Stimulated activated CD8-positive, alpha-beta memory T cell treated with anti-CD3 and anti-CD28 coated beads, Interleukin-4, amount 100 ng/mL, for 24 hours (primary cell): ENCODE measurements at places on chromosomes 13 and 19.
A peak's percentile ranks its signal among the peaks of the same experiment; 100 is the strongest.

GRCh38 chr19:30288911-30289310 lies 83.3 kb upstream of the ZNF536 start:
- DNase-seq: no peak

GRCh38 chr19:19224852-19225494 lies 13.2 kb downstream of the NCAN start:
- peak; percentile 57 for DNase-seq

DNA sequence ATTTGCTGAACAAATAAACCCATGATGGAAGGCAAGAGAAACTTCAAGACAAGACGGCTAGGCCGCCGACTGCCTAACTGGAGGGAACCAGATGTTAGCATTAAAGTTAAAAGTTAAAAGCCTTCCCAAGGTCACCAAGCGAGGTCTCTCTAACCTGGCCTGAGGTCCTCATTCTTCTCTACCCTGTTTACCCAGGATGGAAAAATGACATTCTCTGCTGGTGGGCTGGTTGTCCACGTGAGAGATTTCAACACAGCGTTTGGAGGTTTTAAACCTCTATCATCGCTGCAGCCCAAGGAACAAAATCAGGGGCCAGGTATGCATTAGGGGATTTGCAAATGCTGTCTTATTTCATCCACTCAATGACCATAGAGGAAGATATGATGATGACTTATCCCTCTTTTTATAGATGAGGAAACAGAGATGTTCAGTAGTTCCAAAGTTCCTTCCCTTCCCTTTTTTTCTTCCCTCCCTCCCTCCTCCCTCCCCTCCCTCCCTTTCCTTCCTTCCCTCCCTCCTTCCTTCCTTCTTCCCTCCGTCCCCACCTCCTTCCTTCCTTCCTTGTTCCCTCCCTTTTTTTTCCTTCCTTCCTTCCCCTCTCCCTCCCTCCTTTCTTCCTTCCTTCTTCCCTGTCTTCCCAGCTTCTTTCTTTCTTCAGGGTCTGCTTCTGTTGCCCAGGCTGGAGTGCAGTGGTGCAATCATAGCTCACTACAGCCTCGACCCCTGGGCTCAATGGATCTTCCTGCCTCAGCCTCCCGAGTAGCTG lies 79.7 kb downstream of the INSR start:
- no peak for DNase-seq

GRCh38 chr13:74289107-74289506 lies 154.9 kb upstream of the KLF12 start:
- no peak for DNase-seq

DNA sequence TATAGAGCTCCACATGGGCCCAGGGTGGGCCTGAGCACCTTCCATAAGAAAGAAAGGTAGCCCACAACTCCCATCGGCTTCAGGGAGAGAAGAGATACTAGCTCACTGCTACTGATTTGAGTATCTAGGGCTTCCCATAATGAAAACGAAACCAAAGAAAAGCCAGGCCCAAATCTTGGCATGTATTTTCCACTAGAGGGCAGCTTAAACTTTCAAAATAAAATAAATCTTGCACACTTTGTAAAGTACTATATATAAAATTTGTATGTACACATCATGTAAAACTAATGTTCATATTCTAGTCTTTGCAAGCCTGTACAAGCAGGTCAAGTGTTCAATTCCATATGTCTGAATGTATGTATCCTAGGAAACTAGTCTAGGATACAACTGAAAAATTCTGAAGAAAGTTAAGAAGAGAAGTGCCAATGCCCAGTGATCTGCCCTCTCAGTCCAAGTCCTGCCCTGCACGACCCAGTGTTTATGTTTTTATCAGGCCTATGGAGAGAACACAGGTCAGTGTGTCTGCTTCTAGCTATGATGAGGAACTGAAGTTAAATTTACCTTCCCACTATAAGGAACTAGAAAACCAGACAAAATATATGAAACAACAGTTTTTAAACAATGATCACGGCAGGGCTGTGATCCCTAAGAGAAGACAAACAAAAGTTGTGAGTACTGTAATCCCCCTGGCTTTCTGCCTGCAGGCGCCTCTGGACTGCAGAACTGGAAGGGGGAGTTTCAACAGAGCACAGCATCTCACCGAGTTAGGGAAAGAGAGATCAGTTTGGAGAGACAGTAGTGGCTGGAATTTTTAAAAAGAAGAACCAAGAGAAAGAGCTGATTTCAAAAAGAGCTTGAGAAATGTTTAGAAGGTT lies 475.7 kb downstream of the UQCRFS1 start:
- DNase-seq: no peak

GRCh38 chr13:28117689-28118377 lies 17.5 kb upstream of the FLT3 start:
- DNase-seq: no peak

DNA sequence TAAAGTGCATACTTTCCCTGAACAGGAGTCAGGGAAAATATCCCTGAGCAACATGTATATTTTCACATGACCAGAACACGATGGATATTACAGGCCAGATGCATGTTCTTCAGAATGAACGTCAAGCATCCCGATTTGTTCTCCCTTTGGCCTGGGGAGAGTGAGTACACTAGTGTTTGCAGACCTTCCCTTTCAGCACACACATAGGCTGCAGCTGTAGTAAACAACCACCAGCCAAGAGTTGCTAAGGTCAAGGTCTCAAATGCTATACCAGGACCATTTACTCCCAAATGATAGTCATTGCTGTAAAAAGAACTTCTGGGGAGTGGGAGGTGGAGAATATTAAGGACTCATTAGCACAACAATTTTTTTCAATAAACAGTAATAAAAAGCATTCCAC lies 3.0 kb downstream of the KLF12 start:
- DNase-seq: no peak

- DNase-seq: no peak
Measured at GRCh38 chr13:32825481-32825880, 190.7 kb upstream of the KL start.

GRCh38 chr13:97124915-97125809 lies 97.0 kb upstream of the MBNL2 start:
- no peak for DNase-seq

DNA sequence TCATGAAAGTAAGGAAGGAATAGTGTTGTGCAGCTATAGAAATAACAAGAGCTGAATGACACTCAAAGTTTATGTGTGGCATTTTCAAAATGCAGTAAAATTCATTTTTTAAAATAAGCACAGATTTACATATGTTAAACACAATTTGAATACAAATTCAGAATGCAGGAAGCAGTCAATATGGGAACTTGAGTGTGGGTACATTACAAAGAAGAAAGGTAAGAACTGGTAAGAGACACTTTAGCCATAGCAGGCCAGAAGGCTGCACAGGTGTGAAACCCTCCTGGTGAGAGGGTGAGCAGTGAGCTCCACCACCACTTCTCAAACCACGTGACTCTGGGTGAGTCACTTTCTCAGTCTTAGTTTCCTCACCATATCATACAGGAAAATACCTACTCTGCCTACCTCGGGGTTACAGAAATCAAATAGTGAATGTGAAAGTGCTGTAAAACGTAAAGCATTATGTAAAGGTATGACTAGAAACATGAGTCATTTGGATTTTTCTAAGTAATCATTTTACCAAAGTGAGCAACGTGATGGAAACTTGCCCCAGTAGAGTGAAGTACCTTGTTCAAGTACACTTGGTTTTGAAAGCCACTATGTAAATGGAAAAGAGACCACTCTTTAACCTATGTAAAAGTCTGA lies 40.5 kb downstream of the USP12 start:
- DNase-seq: peak; percentile 54

DNA sequence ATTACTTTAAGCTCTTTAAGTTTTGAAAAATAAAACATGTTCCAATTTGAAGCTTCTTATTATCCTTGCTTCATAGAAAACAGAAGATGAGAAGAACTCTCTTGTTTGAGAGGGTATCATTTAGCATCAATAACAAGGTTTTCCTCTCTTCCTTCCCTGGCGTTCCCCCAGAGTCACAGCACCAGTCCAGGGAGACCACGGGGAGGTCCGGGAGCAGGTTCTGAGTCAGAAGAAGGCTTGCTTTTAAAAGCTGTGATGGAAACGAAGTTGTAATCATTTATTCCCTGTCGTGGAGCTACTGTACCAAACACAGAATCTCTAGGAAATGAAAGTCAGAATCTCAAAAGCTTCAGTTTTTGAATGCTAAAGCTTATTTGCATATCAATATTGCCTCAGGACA lies 174.0 kb upstream of the LSM14A start:
- DNase-seq: no peak

DNA sequence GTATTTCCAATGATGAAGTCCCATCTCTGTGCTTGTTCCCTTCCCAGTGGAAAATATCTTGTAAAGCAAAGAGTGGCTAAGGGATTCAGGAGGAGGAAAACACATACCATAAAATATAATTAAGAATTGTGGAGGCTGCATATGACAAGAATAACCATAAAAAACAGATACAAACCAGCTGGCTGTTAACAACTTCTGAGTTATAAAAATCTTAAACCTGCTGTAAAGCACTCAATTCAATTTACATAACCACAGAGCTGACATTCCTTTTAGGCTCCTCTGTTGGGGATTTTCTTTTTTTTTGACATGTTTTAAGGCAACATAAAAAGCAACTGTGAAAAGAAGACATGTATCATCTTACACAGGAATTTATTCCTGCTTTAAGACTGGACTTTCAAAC lies 207.6 kb downstream of the DACH1 start:
- no peak for DNase-seq

GRCh38 chr13:110923086-110923485 lies 8.2 kb upstream of the ANKRD10 start:
- no peak for DNase-seq

DNA sequence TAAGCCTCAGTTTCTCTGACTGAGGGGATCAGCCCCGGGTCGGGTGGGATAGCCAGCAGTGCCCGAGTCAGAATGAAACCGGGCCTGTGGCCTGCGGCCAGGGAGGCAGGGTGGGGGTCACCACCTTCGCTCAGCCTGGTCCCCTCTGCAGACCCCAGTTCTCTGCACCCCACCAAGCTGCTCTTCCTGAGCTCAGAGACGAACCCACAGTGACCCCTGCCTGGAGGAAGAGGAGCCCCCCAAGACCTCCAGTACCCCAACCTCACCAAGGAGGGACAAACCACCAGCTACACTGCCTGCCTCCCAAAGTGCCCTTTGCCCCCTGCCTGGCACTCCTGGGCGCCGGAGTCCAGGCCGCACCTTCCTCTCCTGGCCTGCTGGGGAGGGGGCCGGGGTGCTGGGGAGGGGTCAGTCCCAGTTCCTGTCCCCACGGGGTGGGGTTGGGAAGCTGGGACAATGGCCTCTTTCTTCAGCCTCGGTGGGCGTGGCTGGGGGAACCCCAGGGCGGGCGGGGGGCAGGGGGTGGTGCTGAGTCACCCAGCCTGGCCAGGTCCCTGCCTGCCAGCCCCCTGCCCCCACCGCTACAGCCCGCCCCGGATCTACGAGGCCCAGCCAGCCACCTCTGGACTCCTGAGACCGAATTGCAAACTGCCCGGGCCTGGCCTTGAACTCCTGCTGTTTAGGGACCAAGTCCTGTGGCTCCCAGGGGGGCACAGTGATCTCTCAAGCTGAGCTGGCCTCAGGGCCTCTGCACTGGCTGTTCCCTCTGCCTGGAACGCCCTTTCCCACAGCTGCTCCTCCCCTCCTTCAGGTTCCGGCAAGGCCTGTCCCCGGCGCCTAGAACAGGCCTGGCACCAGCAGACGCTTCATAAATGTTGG lies 14.3 kb downstream of the ZBTB7A start:
- no peak for DNase-seq

GRCh38 chr19:12974301-12975220 lies 5.2 kb downstream of the DAND5 start:
- no peak for DNase-seq

- no peak for DNase-seq
Measured at GRCh38 chr13:106440866-106441265, 94.6 kb downstream of the EFNB2 start.

DNA sequence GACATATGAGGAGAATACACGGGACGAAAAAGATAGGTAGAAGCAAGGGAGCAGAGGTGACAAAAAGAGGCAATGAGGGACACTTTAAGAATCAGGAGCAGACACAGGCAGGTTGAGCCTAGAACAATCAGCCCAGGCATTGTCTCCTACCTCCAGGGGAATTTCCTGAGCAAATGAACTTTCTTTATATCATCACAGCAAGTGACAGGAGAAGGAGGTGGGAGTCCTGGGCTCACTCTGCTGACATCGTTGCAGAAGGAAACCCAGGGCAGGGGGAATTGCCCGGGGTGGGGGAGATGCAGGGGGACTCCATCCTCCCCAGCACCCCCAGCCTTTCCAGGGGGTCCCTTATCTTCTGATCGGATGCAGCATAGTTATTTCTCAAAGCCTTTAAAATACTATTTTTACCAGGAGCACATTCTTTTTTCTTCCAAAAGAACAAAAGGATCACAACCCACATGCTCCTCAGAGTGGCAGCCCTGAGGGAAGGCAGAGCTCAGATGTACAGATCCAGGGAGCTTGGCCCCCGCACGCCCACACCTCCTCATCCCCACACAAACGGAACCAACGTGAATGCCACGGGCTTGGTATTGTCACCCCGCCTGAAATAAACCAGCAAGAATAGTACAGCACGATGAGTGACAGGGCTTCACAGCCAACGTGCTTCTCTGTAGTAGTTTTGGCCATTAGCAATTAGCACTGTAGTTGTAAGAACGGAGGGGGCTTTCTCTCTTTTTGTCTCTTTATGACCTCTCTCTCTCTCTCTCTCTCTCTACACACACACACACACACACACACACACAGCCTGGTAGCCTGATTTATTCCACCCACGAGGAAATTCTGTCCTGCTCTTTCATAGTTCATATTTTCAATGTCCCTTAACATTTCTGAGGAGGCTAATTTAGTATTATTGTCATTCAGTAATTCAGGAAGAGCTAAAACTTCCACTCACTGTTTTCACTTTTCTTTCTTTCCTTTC lies 169.5 kb upstream of the UBL3 start:
- no peak for DNase-seq
